AG04450 (cell line): ENCODE measurements at places on chromosomes 4 and X.

GRCh38 chr4:105551965-105552746 lies at the start of gene ARHGEF38:
TSS of gene ARHGEF38 (plus strand) at chr4:105552620. CDS start at chr4:105552766, 146 bp downstream.
- DNase-seq: no peak

DNA sequence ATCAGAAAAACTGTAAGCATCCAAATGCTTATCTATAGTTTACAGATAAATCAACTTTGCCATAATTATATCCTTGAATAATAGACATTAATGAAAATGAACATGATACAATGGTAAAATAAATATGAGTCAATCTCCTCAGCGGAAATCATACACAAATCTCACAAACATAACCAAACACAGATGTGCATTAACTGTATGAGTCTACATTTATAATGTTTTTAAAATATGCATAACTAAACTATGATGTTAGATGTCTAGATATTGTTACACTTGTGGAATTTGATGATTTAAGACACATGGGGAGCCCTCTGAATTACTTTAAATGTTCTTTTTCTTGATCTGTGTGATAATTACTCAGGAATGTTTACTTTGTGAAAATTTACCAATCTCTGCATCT lies 951.2 kb downstream of the TECRL start:
- DNase-seq: no peak

DNA sequence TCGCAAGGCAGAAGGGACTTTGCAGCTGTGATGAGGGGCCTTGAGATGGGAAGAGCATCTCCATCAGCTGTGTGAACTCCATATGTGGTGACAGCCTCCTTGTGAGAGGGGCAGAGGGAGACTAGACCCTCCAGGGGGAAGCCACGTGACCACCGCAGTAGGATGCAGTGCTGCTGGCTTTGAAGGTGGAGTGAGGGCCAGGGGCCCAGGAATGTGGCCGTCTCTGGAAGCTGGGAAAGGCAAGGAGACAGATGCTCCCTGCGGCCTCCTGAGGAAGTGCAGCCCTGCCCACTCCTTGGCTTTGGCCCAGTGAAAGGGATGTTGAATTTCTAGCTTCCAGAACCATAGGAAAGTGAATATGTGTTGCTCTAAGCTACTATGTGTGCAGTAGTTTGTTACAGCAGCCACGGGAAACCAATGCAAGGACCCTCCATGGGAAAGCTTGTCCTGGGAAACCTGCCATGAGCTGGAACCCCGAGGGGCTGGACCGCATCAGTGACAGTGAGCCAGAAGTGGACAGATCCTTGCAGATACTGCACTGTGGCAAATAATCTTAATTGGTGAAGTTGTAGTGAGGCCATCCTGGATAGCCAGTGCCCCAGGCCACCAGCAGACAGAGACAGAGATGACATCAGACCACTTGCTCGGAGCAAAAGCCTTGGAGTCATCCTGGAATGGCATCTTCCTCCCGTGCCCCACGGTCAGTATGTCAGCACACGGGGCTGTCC lies 35.4 kb upstream of the SORCS2 start:
- no peak for DNase-seq

DNA sequence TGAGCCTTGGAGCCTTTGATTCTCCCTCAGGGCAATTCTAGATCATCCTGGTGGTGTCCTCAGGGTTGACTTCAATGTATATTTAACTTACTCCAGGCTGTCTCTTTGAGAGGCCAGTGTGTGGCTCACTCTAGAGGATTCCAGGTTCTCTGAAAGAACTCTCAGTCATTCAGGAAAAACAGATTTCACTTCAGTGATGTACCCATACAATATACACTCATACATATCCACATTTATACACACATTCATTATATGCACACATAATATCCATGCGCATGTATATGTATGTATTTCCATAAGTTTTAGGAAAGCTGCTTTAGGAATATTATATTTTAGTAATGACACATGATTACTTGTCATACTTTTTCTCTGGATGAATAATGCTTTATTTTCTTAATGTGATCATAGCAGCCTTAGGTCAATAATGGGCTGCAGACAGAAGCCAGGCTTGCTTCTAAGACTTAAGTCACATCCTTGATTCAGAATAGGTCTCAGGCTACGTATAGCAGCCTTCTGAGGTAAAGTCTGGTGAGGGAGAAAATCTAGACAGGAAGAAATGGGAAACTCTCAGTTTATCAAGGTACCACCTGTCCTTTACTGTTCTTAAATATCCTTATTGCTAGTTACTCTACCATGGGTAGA lies 397.0 kb downstream of the GPAT3 start:
- no peak for DNase-seq

GRCh38 chr4:122450847-122451246 lies 5.7 kb downstream of the IL2 start:
- DNase-seq: no peak

DNA sequence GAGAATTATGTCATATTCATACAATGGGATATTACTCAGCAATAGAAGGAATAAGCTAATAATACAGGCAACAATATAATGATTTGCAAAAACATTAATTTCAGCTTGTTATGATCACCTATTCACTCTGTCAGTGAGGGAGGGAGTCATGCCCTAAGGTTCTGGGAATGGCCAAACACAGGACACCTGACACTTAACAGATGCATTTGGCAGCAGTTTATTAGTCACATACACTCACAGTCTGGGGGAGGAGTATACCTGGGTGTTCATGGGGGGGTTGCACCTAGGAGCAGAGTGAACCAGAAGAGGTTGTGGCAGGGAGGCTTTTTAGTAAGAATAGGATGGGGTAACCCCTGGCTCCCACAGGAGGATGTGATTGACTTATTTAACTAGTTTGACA lies 38.3 kb downstream of the SERPINA7 start:
- no peak for DNase-seq

- no peak for DNase-seq
These were observed 68.4 kb upstream of the IQCM start for GRCh38 chr4:149884046-149884445.

GRCh38 chr4:144582975-144583374 lies 63.0 kb upstream of the HHIP start:
- DNase-seq: no peak

GRCh38 chr4:88409206-88409605 lies 30.6 kb downstream of the HERC6 start:
- no peak for DNase-seq

DNA sequence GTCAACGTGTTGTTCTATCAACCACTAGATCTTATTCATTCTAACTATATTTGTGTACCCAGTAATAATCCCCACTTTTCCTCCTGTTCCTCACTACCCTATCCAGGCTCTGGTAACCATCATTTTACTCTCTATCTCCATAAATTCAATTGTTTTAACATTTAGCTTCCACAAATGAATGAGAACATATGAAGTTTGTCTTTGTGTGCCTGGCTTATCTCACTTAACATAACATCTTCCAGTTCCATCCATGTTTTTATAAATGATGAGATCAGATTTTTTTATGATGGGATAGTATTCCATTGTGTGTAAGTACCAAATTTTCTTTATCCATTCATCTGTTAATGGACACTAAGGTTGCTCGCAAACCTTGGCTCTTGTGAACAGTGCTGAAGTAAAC lies 59.9 kb upstream of the IBSP start:
- DNase-seq: no peak

GRCh38 chr4:15003891-15004738 lies 1.8 kb downstream of the CPEB2 start:
- no peak for DNase-seq

DNA sequence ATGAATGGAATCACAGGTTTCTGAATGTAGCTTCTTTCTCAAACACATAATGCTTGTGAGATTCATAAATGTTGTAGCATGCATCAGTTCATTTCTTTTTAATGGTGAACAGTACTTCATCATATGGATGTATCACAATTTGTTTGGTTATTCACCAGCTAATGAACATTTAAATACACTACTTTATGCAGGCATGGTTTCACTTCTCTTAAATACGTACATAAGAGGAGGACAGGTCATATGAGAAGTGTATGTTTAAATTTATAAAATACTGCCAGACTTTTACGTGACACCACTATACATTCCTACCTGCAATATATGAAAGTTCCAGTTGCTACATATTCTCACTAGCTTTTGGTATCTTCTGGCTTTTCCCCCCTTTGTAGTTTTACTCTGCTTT lies 65.4 kb downstream of the ANKRD17 start:
- DNase-seq: no peak

DNA sequence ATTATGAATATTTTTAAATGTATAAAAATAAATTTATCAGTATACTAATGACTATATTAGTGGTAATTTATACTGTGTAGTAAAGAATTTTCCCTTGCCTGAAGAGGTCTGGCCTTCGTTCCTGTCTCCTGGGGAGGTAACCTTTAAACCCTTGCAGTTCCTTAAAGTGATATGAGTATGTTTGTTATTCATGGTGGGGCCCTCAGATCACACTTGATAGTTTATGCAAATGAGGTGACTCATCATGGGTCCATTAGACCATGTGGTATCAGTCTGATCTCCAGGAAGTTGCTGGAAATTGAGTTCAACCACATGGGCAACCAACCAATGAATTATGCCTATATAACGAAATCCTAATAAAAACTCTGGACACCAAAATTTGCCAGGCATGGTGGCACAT lies 904.1 kb downstream of the RPA4 start:
- DNase-seq: no peak

- no peak for DNase-seq
These were observed 767 bp downstream of the PAQR3 start for GRCh38 chr4:78938474-78938867.

GRCh38 chrX:130543603-130544325 lies 142.0 kb downstream of the RBMX2 start:
- DNase-seq: no peak

- no peak for DNase-seq
These were observed 211.1 kb downstream of the GLUD2 start for GRCh38 chrX:121258545-121258944.

- DNase-seq: no peak
These were observed 212.4 kb upstream of the PACRGL start for GRCh38 chr4:20487852-20488251.

GRCh38 chrX:154802947-154803346 lies 2.3 kb downstream of the MPP1 start:
- no peak for DNase-seq

- DNase-seq: no peak
These were observed 118.5 kb downstream of the MFAP3L start for GRCh38 chr4:169907705-169908104.

DNA sequence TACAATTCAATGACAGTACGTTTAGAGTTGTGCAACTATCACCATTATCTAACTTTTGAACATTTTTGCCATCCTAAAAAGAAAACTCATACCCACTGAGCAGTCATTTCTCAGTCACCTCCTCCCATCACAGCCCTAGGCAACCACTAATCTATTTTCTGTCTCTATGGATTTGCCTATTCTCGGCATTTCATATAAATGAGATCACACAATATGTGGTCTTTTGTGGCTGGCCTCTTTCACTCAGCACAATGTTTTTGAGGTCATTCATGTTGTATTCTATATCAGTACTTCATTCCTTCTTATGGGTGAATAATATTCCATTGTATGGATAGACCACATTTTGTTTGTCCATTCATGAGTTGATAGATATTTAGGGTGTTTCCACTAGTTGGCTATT lies 103.0 kb downstream of the PPEF1 start:
- DNase-seq: no peak

DNA sequence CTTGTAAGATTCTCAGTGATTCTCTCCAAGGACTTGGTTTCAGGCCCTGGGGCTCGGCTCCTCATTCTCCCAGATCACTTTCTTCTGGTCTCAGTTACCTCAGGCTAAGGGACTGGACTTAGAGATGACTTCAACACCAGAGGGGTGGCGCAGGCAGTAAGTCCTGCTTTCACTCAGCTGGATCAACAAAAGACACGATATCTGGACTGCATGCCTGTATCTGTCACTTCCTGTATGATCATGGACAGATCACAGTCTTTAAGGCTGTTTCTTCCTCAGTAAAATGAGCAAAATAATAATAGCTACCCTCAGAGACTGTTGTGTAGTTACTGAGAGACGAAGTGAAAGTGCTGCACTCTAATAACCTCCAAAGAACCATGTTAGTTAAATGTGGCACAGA lies 19.5 kb upstream of the CXCR3 start:
- DNase-seq: no peak

GRCh38 chrX:116872931-116873330 lies 410.2 kb upstream of the CT83 start:
- DNase-seq: no peak

GRCh38 chrX:27380163-27380845 lies 82.8 kb downstream of the PPP4R3C start:
- DNase-seq: no peak

DNA sequence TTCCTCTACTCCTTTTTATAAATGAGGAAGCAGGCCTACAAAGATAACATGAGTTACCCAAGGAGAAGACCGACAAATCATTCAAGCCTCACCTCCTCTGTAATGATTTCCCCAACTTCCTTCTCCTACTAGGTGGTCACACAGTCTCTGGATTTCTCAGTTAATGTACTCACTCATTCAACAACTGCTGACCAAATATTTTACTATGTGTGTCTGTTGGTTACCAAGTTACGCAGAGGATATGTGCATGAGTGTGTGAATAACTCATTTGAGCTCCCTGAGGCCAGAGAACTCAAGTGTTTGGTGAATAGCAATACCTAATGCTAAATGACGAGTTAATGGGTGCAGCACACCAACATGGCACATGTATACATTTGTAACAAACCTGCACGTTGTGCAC lies 10.4 kb downstream of the CASK start:
- DNase-seq: no peak

- DNase-seq: no peak
These were observed 619.4 kb upstream of the SPANXN1 start for GRCh38 chrX:144627947-144628346.

- peak; percentile 1 for DNase-seq
These were observed 12.1 kb upstream of the TLR8 start for GRCh38 chrX:12894074-12895030.

- no peak for DNase-seq
These were observed 9.6 kb downstream of the BMP3 start for GRCh38 chr4:81040012-81040659.
